Fibroblast of the aortic adventitia (primary cell): ENCODE measurements at places on chromosomes 3 and 15.

DNA sequence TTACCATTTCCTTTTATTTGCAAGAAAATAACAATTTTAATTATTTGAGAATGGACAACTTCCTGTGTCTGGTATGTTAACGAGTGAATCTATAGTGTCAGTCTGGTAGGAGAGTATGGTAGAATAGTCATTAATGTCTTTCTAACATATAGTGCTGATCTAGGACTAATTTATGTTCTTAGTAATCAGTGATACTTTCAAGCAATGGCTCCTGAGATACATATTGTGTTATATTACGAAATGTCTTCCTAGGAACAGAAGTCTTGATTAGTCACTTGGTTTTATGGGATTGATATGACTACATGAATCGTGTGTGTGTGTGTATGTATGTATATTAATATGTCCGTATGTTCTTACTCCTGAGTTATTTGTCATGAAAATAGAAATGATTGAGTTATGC is 66.6 kb upstream of the PAQR5 start:
- no peak for DNase-seq

DNA sequence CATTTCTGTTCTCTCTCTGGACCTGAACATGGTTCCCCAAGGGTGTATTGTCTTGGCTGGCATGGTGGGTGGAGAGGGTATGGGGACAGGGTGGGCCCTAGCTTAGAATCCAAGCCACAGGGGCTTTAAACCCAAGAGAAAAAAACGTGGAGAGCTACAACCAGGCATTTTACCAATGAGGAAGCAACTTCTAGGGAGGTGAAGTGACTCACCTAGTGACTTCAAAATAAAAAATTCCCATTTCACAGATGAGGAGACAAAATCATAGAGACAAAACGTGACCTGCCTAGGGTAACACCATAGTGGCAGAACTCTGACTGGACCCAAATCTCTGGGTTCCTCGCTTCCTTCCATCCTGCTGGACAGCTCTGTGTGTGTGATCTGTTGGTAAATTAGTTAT is 216.8 kb downstream of the RPLP1 start:
- no peak for DNase-seq

- DNase-seq: peak; percentile 3
Measured at GRCh38 chr3:109050591-109051167, 67.3 kb downstream of the MORC1 start.

GRCh38 chr3:41317718-41318117 is 118.4 kb downstream of the CTNNB1 start:
- DNase-seq: peak; percentile 73

DNA sequence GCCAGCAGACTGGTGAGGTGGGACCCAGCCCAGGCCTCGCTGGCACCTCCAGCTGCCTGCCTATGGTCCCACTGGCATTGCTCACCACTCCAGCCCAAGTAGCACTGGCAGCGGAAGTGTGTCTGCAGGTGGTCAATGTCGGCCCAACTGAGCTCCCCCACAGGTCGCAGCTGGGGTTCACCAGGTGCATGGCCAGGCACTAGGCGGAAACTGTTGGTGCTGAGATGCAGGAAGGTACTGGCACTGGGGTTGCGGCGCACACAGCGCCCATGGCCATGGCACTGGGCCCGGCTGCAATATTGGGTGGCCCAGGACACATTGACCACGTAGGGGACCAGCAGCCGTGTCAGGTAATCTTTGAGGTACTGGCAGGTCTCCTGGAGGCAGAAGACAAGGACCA is 4.4 kb downstream of the HYAL2 start:
- no peak for DNase-seq

- no peak for DNase-seq
Measured at GRCh38 chr3:126527006-126527405, 3.1 kb downstream of the CHST13 start.

GRCh38 chr3:9785602-9786001 is 6.7 kb downstream of the TADA3 start:
- no peak for DNase-seq

- DNase-seq: no peak
Measured at GRCh38 chr3:128572644-128573105, 77.9 kb downstream of the RPN1 start.

DNA sequence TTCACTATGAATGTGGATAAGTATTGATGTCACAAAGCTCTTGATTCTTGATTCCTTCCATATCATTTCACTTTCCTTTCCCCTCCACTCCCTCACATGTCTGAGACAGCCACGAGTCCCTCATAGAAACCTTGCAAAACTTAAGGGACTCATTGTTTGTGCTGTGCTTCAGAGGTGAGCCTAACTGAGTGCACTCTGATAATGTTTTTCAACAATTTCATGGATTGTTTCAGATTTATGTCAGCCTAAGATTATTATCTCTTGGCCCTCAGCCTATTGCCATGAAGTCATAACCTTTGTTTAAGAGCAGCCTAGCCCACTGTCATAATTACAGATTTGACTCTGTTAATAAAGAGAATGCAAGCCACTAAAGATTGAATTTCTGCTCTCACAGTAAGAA is 363.6 kb downstream of the MECOM start:
- DNase-seq: no peak

DNA sequence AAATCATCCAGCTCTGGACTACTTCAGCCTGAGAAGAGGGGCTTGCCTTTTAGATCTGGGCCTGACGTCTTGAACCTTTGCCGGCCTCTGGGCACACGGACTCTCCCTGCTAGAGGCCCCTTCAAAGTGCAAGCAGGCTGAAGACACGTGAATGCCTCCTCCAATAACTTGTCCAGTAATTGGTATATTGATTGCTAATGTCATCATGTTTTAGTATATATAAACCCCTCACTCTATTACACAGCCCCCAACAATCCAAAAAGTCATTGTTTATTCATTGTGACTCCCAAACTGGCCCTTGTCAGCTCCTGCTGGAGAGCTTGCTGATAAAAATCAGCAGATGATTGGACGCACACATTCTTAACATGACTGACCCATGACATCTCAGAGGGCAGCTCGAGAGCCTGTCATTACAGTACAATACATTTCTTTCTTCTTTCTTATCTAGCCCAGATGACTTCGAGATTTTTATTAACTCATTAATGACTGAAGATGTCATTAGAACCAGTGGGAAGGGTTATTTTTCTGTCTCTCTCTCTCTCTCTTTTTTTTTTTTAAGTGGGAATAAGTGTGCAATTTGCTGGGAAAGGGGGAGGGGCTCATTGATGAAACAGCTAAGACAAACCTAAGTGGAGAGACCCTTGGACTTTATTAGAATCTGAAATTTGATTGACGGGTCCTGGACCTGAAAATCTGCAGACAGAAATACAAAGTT is 65.5 kb upstream of the NR2F2 start:
- peak; percentile 41 for DNase-seq

DNA sequence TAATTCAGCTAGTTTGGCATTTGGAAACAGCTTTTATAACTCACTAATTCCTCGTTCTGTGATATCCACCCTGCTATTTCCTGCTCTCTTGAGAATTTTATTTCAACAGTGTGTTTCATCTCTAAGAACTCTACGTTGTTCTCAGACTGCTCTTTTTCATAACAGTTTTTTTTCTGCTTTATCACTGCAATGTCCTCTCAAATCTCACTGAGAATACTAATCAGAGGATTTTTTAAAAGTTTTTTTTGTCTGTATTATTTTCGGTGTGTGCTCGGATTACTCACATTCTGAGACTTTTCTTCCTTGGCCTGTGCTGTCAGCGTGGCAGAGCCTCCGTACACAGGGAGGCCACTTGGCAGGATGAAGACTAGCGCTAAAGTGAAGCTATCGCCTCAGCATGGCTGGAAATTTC is 59.4 kb upstream of the NEO1 start:
- DNase-seq: peak; percentile 62

DNA sequence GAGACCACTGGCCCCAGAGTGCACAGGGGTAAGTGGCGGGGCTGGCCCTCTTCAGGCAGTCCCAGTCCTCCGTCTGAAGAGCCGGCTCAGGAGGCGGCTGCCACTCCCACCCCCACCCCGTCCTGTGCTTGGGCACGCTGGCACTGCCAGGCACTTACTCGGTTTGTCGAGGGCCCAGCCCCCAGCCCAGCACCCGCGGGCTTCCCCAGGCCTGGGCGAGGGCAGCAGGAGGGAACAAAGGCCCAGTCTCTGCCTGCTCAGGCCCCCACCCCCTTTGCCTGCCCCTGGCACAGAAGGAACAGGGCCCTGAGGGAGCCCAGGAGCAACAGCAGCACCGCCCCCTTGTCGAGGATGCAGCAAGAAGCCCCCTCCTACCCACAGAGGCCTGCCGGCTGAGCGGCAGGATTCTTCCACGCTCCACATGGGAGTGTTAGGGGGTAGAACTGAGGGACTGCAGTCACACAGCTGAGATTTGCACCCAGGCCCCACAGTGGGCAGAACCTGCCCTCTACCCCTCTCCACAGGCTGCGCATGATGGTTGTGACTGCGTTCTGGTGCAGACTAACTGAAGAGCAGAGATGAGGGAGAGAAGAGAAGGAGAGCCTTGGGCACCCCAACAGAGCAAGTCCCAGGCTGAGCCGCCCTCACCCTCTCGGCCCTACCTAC is 8.9 kb downstream of the DUSP7 start:
- DNase-seq: no peak

DNA sequence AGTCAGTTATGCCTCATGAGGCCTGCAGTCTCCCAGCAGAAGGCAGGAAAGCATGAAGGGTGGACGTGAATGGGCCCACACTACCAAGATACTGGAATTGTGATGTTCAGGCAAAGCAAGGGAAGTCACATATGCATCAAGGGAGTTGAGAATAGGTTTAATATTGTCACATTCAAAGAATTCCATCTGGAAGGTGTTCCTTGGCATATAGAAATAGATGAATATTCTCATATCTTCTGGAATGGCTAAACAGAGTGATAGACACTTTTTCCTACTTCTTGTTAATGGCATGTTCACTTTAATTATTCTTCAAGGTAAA is 103.7 kb downstream of the CMSS1 start:
- no peak for DNase-seq

- no peak for DNase-seq
Measured at GRCh38 chr3:108378153-108378951, 82.0 kb downstream of the HHLA2 start.

DNA sequence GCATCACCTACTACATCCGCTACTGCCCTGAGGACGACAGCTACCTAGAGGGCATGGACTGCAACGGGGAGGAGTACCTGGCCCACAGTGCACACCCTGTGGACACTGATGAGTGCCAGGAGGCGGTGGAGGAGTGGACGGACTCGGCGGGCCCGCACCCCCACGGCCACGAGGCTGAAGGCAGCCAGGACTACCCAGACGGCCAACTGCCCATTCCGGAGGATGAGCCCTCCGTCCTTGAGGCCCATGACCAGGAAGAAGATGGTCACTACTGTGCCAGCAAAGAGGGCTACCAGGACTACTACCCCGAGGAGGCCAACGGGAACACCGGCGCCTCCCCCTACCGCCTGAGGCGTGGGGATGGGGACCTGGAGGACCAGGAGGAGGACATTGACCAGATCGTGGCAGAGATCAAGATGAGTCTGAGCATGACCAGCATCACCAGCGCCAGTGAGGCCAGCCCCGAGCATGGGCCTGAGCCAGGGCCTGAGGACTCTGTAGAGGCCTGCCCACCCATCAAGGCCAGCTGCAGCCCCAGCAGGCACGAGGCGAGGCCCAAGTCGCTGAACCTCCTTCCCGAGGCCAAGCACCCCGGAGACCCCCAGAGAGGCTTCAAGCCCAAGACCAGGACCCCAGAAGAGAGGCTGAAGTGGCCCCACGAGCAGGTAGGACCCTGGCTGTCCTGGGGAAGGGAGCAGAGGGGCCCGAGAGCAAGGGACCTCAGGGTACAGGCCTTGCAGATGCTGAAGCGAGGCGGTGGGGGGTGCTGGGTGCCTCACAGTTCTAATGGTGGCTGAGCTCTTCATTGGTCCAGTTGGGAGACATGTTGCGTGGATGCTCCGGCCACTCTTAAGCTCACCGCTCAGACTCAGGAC is 168.6 kb downstream of the APBA2 start:
- no peak for DNase-seq

- DNase-seq: no peak
Measured at GRCh38 chr15:83917432-83917831, 263.5 kb downstream of the ADAMTSL3 start.

- no peak for DNase-seq
Measured at GRCh38 chr3:96430079-96430478, 384.3 kb upstream of the EPHA6 start.

DNA sequence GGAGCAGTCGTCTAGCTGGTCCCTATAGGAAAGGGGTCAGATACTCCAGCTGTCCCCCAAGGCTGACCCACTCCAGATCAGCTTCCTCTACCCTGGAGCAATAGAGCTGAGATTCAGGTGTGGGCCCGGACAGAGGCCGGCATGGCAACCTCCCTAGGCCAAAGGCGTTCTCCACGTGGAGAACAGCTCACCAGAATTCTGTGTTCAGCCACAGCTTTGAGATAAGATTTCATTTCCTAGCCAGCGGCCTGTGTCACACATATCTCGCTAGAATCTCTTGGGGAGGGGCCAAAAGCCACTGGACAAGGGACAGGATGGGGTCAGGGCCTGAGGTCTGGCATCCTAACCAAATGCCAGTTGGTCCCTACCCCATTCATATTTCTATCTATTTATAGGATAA is 20.1 kb downstream of the SRGAP3 start:
- peak; percentile 30 for DNase-seq

- DNase-seq: peak; percentile 73
Measured at GRCh38 chr3:168865022-168865551, 769.4 kb upstream of the GOLIM4 start.

GRCh38 chr3:83500422-83500821 is 1458.4 kb upstream of the CADM2 start:
- DNase-seq: no peak

- DNase-seq: no peak
Measured at GRCh38 chr3:183871541-183871940, 13.1 kb downstream of the PARL start.

DNA sequence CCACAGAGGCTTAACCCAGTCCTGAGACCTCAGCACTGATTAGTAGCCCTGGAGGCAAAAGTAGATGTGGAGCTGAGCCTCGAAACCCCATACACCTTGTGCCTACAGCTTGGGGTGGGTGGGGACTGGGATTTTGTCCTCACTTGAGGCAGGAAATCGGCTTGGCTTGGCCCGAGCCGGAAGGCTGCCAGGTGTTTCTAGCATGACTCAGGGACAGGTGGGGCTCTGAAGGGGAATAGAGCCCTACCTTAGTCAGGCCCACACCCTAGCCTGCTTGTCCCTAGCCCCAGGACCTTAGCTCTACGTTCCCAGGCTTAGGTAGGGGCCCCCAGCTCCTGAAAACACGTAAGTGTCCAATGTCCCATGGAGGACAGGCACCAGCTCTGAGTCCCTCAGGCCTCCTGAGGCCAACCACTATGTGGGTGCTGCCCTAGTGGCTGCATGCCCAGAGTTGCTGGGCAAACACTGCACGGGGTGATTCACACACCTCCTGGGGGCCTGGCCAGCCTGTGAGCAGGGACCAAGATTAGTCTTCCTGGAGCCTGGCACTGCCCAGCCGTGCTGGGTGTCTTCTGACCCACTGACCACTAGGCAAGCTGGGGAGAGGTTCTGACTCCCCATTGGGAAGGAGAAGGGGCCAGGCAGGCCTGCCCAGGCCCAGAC is 3.1 kb downstream of the MST1R start:
- DNase-seq: peak; percentile 25

- no peak for DNase-seq
Measured at GRCh38 chr3:2945121-2945520, 165.1 kb downstream of the IL5RA start.

- DNase-seq: peak; percentile 68
Measured at GRCh38 chr3:14633819-14634424, 17.6 kb upstream of the CCDC174 start.

- DNase-seq: peak; percentile 68
Measured at GRCh38 chr3:16478516-16478915, 35.0 kb downstream of the RFTN1 start.
